Activated T-helper 17 cell treated with anti-CD3 and anti-CD28 coated beads, Interleukin-2, amount 50 U/mL, for 72 hours (primary cell): ENCODE measurements at places on chromosomes 3 and 15. TPM values are rescaled to one million over a fixed set of nuclear protein-coding genes. Genes with fewer than 3 reads are reported as not detected.

GRCh38 chr15:101642361-101642760 lies 9.8 kb downstream of the TM2D3 start:
- no peak for ATAC-seq

DNA sequence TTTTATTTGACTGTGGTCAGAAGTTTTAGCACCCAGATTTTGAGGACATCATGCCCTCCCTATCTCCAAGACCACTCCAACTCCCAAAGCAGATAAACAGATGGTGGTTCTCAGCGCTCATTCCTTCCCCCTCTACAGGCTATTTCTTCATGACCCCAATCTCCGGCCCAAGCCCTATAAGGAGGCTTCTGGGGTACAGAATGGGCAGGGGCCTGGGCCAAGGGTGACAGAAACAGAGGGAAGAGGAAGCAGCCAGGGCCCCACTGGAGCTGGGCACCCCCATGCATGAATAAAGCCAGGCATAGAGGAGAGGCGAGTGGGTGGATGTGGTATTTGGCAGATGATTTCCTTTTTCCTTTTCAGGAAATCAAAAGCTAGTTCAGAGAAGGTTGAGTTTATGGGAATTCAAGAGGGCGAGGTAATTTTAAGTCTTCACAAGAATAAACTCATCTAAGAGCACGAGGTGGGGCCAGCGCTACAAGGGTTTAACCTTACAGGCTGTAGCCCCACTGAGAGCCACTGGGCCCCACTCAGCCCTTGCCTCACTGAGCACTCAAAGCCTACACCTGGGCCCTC lies 104.8 kb upstream of the HERC1 start:
- ATAC-seq, result peak; percentile 51

DNA sequence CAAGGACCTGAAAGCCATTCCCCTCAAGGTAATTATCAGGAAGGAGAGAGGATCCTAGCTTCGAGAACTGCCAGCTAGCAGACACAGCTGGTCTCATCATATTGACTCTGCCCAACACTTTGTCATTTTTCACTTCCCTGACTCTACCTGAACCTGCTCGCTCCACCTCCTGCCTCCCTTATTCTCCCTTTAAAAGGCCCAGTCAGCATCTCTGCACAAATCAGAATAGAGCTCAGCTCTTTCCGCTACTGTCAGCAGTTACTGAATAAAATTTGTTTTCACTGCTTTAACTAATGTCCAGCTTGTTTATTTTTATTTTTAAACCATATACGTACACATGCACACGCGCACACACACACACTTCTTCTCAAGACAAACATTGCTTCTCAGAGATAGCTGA lies 57.2 kb upstream of the MCF2L2 start:
- ATAC-seq, result no peak

DNA sequence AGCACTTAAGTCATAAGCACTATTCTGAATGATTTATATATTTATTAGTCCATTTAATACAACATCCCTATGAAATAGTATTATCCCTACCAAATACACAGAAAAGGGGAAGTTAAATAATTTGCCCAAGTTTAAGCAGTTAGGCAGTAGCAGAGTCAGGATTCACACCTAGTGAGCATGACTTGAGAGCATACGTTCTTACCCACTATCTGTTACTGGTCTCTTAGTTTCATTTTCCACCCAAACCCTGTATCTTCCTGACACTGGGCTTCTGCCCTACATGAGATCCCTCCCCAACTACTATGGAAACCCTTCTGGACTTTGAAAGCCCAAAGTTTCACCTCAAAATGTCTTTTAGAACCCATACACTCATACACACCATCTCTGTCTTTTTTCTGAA lies 4.4 kb upstream of the ATOSA start:
- ATAC-seq, result no peak

GRCh38 chr15:59388670-59389069 lies 16.0 kb upstream of the MYO1E start:
- no peak for ATAC-seq

- ATAC-seq, result peak; percentile 19
These were observed 2.6 kb downstream of the FAM43A start for GRCh38 chr3:194688200-194688740.

DNA sequence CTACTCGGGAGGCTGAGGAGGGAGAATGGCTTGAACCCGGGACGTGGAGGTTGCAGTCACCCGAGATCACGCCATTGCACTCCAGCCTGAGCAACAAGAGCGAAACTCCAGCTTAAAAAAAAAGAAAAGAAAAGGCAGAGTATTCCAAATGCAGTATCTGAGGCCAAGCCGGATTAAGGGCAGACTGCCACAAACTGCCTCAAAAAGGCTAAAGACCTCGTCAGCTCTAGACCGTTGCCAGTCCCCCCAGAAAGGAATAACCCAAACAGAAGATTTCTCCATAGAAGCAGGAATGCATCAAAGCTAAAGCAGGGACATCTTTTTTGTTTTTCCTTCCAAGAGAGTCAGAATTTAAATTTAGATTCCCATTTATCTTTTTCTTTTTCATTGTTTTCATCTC lies 72.9 kb downstream of the TM4SF4 start:
- ATAC-seq, result no peak

- no peak for ATAC-seq
These were observed 120.1 kb downstream of the ANP32A start for GRCh38 chr15:68700455-68701123.

DNA sequence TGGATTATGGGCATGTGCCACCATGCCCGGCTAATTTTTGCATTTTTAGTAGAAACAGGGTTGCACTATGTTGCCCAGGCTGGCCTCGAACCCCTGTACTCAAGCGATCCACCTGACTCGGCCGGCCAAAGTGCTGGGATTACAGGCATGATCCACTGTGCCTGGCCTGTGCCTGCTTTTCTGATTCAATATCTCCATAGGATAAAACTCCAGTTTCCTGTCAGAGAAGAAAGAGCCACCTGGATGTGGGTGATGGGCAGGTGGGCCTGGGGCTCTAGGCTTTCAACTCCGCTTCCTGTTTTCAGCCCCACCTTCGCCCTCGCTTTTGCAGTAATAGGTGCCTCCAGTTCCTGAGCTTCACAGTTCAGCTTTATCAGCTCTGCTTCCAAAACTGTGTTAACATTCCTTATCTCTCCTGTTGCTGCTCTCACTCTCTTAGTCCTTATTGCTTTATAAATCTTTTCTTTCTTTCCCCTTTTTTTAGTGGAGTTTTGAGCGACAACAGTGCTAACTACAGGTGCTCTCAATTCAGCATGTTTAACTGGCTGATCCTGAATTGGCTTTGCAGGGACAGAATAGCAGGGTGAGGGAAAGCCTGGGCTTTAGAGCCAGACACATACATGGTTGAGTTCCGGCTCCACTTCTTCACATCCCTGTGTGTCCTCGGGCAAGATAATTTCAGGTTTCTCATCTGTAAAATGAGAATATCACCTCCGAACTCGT lies 21.1 kb upstream of the PDE8A start:
- ATAC-seq, result no peak

DNA sequence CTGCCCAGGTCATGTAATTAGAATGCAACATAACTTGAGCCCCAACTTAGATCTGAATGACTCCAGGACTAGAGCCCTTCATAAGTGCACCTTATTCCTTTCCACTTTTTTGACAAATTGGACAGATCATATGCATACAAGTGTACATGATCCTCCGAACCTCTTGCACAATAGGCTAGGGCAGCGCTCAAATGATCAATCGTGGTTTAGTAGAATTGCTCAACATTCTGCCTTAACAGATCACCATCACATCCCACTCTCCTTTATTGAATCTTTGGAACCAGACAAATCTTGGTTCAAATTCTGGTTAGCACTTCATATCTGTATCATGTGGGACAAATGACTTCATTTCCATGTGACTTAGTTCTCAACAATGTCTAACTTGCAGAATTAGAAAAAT lies 106.8 kb upstream of the CDIN1 start:
- no peak for ATAC-seq

GRCh38 chr15:67042551-67043142 lies 22.8 kb upstream of the SMAD3 start:
- peak; percentile 82 for ATAC-seq

GRCh38 chr3:8621872-8622271 lies 22.7 kb downstream of the SSUH2 start:
- ATAC-seq, result no peak

- ATAC-seq, result no peak
These were observed 86.9 kb downstream of the ATP1B3 start for GRCh38 chr3:141963301-141963700.

DNA sequence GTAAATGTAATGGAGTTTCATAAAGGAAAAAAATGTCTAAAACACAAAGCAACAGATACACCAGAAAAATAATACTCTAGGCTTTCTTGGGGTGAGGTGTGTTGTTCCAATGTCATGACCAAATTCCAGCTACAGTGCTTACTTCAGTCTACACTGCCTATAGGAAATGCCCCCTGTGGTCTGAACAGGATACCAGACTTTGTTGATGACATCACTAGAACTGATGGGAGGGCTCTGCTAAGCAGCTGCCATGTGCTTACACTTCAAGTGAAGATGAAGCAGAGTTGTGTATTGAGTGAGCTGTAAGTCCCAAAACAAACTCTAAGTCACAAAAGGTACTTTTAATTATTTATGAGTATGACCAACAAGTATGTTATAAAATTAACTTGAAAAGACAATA lies 456.1 kb upstream of the IL12A start:
- ATAC-seq, result no peak

GRCh38 chr15:42101861-42102260 lies 7.5 kb upstream of the PLA2G4D start:
- no peak for ATAC-seq

DNA sequence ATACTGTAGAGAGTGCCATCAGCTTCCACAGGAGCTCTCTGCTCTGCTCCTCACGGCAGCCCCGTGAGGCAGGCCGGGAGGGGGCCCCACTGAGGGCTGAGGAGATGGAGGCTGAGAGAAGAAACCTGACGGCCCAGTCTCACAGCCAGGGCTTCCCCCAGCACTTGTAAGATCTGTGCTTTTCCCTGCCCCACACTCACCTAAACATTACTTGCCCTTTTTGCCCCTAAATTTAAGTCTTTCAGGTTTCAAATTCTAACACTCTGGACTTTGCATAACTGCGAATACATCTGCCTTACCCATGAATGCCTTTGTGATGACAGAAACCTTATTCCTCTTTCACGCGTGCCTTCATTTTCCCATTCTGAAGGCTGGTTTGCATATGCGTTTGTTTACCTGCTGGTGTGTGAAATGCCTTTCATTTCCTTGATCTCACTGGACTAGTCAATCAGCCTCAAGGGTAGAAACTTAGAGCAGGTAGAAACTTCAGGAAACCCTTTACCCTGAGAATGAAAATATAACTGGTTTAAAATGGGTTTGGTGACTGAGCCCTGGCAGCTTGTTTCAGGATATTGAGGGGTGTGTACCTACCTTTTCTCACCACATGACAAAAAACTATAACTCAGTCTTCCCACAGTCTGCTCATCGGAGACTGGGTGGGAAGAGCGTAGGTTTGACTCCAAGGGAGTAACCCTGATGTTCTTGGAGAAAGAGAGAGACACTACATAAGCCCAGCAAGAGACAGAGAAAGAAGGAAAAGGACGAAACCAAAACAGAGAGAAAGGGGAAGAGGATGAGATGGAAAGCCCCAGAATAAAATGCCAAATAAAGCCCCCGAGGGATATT lies 20.1 kb downstream of the SLC12A8 start:
- no peak for ATAC-seq

GRCh38 chr3:131901686-131902085 lies 133.1 kb downstream of the CPNE4 start:
- ATAC-seq, result no peak

- no peak for ATAC-seq
These were observed 15.3 kb upstream of the MCCC1 start for GRCh38 chr3:183114384-183115178.

DNA sequence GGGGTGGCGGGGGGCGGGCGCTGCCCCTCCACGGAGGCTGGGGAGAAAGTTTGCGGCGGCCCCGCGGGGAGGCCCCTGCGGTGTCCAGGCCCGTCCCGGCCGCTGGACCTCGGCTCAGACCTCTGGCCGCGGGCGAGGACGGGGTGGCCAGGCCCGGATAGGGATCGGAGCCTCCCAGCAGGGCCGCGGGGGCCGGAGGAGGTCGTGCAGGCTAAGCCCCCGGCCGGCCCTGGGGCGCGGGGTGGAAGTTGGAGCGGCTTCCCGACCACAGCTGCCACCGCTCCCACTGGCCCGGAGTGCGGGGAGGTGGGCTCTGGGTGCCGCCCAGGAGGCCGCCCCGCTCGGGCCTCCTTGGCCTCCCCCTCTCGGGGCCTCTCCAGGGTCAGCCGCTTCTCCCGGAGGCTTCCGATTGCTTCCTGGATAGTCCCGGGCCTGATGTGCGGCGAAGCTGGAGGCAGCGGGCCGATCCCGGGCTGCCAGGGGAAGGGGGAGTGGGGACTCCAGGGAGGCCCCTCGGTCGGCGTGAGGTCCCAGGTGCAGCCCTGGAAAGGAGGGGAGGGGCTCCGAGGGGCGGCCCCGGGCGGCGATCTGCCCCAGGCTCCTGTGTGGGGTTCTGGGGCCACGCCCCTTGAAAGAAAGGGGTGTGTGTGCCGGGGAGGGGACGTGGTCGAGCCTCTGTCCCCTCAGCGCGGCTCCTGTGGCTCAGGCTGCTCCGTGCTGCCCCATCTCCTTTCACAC lies 907 bp downstream of the PLXNA1 start:
- no peak for ATAC-seq

- ATAC-seq, result no peak
These were observed 35.5 kb downstream of the ZBTB20 start for GRCh38 chr3:115111632-115112031.

DNA sequence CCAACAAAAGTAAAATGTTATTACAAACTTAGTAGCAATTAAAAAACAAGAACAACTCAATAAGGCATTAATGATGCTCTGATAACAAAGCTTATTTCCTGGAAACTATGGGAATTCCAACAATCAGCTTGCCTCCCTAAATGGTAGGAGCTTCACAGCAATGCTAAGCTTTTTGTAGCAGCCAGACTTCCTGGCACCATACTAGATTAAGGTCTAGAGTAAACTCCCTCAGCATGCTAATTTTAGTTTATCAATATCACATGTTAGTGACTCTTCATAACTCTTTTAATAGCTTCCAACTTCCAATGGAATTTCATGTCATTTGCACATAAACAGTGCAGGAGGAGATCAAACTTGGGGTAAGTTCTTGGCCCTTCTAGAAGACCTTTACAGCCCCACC lies 782.0 kb downstream of the MCTP2 start:
- no peak for ATAC-seq

- ATAC-seq, result peak; percentile 90
These were observed 353.5 kb downstream of the MCTP2 start for GRCh38 chr15:94584833-94585244.

GRCh38 chr3:126811530-126811929 lies 107.5 kb downstream of the CHCHD6 start:
- no peak for ATAC-seq

Gene ACP3
- not detected for total RNA-seq

Gene GABRR3
- total RNA-seq, result not detected

Gene KNG1
- not detected for total RNA-seq

Gene AADACL2
- total RNA-seq, result not detected

Gene ZNF502
- 0.73 TPM for total RNA-seq

Gene CCDC191
- total RNA-seq, result 1.4 TPM

Gene SCAANT1
- total RNA-seq, result 2.4 TPM

Gene ENTPD3
- total RNA-seq, result not detected

Gene RMDN3
- 18.4 TPM for total RNA-seq

Gene BBX
- total RNA-seq, result 32.8 TPM

Gene MYLK
- total RNA-seq, result 0.17 TPM

Gene CPNE9
- total RNA-seq, result 0.32 TPM

Gene ADPRH
- 11.4 TPM for total RNA-seq

Gene CNTN4
- not detected for total RNA-seq

Gene PROK2
- 4.6 TPM for total RNA-seq

Gene TUSC7
- not detected for total RNA-seq

Gene PLA2G4E
- 0.13 TPM for total RNA-seq

Gene SLC28A2
- total RNA-seq, result not detected
